SIG-M5 (cell line): ENCODE measurements at places on chromosomes 6 and 20.

GRCh38 chr6:294656-295565 is 2.6 kb downstream of the DUSP22 start:
- no peak for DNase-seq

- no peak for DNase-seq
Measured at GRCh38 chr20:9015984-9016324, 52.9 kb upstream of the PLCB4 start.

DNA sequence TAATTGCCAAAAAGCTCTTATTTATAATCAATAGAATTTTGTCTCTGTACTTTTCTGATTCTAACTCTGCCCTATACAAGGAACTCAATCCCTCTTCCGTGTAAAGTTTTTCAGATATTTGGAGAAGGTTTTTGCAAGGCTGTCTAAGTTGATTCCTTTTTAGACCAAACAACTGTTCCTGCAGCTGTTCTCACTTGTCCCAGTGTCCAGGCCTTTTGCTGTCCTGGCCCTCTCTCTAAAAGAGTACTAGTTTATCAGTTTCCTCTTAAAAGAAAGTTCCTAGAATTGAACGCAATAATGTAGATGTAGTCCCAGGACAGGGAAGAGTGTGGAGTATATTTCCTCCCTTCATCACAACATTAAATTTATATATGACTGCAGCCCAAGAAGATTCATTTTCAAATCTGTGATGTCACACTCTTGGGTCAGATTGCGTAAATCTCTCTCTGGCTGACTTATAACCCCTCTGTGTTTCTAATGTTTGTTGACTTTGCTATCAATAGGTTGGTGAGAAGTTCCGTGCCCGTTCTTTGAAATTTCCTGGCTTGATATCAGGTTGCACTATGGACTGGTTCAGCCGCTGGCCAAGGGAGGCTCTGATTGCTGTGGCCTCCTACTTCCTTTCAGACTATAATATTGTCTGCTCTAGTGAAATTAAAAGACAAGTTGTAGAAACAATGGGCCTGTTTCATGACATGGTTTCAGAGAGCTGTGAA is 139.4 kb upstream of the GLP1R start:
- DNase-seq, result no peak

DNA sequence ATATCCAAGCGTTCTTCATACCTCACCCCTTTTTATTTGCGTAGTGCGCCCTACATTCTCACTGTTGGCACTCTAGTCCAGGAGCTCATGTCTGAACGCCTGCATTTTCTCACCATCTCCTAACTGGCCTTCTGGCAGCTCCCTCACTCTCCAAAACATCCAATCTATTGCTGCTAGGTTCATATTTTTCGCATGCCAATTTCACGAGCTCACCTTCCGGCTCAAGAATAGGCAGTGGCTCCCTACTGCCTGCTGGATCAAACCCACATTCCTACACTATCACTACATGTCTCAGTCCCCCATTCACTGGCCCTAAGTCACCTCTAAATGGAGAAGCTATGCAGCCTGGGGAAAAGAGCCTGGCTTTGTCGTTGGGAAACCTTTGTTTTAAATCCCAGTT is 115.0 kb downstream of the IPCEF1 start:
- no peak for DNase-seq
